Adipose tissue (tissue), 3 donors: ENCODE measurements at places on chromosomes 1 and 21. TPM values are rescaled to one million over a fixed set of nuclear protein-coding genes. Genes with fewer than 3 reads are reported as not detected.

The CCDC30 gene
- 0.31 TPM for polyA plus RNA-seq

The NECTIN4 gene
- polyA plus RNA-seq, result 0.52 TPM

The TNFRSF25 gene
- 2.6 TPM for polyA plus RNA-seq

The ACTL8 gene
- not detected for polyA plus RNA-seq

The MDM4 gene
- 3.7 TPM for polyA plus RNA-seq
